ENCODE measurements at places on chromosomes 13 and 19. TPM values are rescaled to one million over a fixed set of nuclear protein-coding genes. Genes with fewer than 3 reads are reported as not detected.

CACNA1A gene
- polyA plus RNA-seq, result 3.2 TPM

GPR4 gene
- polyA plus RNA-seq, result 4.4 TPM

GARIN5A gene
- 5.1 TPM for polyA plus RNA-seq

DNA sequence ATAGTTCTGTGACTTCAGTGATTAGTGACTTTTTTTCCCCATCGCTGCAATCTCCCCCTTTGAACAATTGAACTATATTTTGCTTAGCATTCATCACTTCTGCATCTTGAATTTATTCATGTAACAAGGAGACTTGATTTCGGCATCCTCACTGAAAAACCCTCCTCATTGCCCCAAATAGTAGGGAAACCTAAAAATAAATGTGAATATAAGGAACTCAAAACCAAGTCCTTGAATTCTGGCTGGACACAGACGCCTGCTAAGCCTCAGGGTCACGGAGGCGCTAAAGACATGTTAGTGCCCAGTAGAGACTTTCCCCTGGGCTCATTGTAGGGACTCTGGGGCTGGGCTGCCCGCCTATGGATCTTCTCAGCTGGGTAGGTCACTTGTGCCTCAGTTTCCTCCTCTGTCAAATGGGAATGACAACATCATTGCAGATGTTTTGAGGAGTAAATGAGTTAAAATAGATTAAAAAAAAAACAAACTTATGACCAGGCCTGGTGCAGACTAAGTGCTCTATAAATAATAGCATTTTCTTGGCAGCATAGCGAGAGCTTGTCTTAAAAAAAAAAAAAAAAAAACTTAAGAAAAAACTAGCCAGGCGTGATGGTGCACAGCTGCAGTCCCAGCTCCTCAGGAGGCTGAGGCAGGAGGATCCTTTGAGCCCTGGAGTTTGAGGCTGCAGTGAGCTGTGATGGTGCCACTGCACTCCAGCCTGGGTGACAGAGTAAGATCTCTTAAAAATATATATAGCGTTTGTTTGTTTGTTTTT, 1.8 kb upstream of the ADGRE5 start:
- DNase-seq, result no peak

DNA sequence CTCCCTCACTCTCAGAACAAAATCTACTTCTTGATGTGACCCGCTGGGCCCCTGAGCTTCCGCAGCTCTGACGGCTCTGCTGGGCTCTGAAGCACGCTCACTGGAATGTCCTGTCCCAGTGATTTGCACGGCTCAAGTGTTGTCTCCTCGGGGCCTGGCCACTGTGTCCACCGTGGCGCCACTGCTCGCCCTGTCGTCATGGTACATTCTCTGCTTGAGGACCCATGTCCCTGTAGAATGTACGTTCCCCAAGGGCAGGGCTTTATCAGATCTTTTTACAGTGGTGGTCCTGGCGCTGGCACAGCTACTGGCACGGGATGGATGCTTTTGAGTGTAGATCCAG, 12.1 kb downstream of the KLHL26 start:
- DNase-seq, result no peak

GRCh38 chr13:78586706-78587105, 16.6 kb downstream of the POU4F1 start:
- no peak for DNase-seq

- DNase-seq, result no peak
Measured at GRCh38 chr13:91349992-91350911, 2.8 kb downstream of the MIR17HG start.

Measured in right lung (tissue), 10 donors.